Activated T-helper 1 cell treated with anti-CD3 and anti-CD28 coated beads, Interleukin-2, amount 50 U/mL, for 16 hours (primary cell): ENCODE measurements at places on chromosomes 3 and 15.

DNA sequence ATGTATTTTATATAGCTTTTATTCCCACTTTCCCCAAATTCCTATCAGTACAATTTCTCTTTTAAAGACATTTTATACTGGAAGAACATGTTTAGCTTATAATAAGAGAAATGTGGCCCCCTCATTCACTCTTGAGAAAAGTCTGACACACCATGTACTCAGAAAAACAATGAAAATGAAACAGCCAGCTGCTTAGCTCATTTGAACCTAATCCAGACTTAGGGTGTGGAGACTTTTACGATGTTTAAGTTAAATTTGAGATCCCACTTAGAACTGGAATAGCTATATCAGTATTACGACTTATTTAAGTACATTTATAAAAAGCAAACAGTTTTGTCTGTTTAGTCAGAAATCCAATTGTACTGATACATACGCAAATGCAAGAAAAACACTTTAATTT lies 252.3 kb upstream of the ARRDC4 start:
- no peak for DNase-seq

DNA sequence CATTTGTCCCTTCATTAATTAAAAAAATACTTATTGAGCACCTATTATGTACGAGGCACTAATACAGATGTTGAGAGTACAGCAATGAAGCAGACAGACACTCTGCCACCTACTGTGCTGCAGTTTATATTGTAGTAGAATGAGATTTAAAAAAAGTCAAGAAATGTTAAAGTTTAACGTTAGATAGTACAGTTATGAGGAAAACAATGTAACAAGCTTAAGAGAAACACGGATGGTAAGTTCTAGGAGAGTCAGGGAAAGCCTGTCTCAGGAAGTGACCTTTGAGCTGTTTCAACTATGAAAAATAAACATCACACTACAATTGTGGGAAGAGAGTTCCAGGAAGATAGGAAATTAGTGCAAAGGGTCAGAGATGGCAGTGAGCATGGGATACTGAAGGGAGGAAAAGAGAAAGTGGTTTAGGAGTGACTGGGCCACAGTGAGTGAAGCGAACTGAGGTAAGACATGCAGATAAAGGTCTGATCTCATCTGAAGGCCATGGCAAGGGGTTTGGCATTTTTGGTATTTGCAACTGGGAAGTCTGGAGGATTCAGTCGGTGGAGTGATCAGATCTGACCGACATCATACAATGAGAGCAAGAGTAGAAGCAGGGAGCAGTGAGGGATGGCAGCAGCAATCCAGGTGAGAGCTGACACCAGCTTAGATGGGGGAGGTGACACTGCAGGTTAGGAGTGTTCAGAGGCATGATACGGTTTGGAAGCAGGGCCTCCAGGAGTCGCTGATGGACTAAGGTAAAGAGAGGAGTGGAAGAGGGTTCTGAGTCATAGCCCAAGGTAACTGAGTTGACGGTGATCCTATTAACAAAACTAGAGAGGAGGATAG lies 28.5 kb downstream of the PLSCR4 start:
- DNase-seq, result no peak

- no peak for DNase-seq
Observed at GRCh38 chr3:42214064-42214463, 51.9 kb downstream of the CCK start.

DNA sequence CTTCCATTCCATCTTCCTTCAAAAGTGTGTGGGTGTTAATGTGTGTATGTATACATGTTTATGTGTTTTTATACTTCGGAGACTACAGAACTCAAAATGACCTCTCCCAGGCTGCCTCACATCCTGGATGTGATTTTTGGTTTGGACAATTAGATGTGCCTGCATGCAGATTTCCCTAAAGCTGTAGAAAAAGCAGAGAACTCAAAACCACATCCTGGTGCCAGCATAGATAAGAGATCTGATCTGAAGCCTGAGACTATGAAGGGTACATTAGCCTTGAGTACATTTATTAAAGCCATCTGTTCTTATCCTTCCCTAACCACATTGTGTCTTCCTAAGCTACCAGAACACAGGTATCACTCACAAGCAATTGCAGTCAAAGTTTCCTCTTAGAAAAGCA lies 319.4 kb upstream of the RASGRP1 start:
- DNase-seq, result no peak

GRCh38 chr3:39383045-39383880 lies at the start of gene SLC25A38:
SLC25A38 (plus strand) TSS chr3:39383370; CDS start chr3:39383725, 355 bp downstream.
- peak; percentile 51 for DNase-seq

GRCh38 chr3:109339197-109339596 lies 1.9 kb upstream of the DPPA4 start:
- no peak for DNase-seq

GRCh38 chr3:145752576-145752975 lies 408.4 kb downstream of the PLOD2 start:
- DNase-seq, result no peak

- no peak for DNase-seq
Observed at GRCh38 chr3:136332776-136333175, 82.6 kb downstream of the PCCB start.

- no peak for DNase-seq
Observed at GRCh38 chr15:38129531-38130204, 123.0 kb upstream of the SPRED1 start.

- no peak for DNase-seq
Observed at GRCh38 chr3:27345959-27346865, 23.0 kb downstream of the NEK10 start.

DNA sequence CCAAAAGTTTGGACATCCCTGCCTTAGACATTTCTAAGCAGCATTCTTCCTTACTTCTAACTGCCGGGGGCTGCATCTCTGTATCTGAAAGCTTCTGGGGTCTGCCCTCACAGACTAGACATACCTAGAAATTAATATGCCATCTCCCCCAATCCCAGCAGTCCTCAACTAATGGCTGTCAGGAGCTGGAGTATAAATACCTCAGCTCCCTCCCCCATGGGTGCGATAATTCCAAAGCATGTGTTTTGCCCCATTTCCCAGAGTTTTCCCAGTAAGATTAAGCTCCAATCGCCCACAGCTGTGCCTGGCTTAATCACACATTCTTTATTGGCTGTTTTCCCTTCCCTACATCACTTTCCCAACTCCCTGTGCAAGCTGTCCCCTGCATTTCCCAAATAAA lies 13.8 kb upstream of the VPS8 start:
- DNase-seq, result no peak
